ENCODE measurements at places on chromosomes 5 and 9.

GRCh38 chr9:105359892-105360291 lies 87.9 kb upstream of the FSD1L start:
- no peak for DNase-seq

DNA sequence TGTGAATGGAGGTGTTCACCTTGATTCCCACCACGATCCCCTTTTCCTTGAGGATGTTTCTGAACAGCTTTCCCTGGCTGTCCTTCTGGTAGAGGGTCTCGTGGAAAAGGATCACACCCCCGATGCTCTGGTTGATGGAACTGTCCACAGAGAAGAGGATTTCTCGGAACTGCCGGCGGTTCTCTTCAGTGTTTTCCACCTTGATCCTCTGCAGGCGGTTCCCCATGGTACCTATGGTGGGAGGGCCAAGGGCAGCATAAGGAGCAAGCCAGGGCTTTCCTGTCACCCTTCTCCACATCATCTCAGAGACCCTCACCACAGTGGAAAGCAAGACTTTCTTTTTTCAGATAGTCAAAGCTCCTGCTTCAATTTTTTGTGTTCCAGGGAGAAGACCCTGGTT lies 5.8 kb downstream of the ALDOB start:
- no peak for DNase-seq

DNA sequence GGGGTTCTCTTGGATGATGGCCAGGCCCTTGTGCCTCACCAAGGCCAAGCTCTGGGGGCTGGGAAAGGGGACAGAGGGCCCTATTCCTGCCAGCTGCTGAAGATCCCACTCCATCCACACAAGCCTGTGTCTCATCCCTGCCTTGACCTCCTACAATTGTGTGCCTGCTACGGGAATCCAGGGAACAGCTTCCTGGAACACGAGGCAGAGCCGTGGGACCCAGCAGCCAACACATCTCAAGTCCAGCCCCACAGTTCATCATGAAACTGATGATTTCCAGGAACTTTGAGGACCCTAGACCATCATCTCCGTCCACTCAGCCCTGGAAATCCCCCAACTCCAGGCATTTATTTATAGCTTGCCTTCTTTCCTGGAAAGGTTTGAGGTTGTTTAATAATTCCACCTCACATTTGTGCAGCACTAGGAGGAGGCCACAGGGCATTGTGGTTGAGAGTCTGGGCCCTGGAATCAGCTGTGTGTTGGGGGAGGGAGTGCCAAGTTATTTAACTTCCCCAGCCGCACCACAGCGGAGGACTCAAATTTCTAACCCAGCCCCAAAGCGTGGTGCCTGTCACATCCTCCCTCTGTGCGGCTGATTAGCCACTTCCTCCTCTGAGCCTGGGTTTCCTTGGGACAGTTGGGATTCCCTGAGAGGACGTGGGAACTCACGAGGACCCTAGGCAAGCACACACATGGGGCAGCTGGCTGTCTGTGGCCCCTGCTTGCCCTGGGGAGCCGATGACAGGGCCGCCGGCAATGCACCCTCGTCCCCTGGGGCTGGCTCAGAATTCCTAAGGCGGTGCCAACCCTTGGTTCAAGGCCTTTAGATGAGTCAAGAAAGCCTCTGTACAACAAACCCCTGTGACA lies 58.2 kb upstream of the GGTA1 start:
- DNase-seq: peak; percentile 91

DNA sequence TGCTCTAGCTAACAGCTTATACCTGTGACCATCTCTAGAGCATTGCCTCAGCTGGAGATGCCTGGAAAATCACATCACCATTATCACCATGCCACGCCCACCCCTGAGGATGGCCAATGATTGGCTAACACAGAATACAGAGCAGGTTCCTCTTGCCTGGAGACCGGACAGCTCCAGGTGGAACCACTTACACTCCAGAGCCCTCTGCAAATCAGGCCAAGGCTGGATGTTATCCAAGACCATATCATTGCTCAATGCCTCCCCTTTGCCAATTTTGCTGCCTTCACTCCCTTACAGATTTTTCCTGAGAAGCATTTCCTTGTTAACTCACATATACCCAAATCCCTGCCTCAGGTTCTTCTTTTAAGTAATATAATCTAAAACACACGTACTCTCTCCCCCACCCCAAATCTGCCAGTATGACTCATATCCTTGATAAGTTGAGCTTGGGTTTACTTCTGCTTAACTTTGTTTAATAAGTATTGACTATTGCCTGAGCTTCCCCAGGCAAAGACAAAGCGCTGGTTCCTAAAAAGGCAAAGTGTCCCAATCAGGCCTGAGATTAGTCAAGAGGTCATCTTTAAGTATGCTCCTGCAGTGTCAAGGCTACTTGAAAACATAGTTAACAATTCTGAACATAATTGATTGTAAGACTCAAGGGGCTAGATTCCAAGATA lies 309.6 kb downstream of the EPB41L4A start:
- DNase-seq: peak; percentile 47

DNA sequence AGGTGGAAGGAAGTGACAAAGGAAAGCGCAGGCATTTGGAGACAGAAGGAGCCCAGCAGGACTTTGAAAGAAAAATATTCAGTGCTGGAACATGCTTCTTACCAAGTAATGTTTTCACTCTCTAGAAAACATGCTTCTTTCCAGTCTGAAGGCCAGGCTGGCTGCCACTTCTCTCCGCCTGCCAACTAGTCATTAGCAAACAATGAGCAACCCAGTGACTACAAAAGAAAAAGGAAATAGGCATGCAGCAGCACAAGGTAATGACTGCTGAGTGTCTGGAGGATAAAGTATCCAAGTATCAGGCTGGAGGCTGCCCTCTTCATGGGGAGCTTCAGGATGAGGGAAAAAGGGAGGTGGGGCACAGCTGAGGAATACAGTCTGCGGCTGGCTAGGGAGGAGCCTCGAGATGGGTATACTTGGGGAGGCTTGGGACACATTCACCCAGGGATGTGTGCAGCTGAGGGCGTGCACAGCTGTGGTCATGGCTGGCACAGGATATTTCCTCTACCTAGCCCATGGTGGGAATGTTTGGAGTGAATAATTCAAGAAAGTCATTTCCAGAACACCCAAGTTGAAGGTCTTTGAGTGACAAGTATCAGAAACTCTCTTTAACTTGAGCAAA lies 161.5 kb upstream of the KIF2A start:
- DNase-seq: no peak

DNA sequence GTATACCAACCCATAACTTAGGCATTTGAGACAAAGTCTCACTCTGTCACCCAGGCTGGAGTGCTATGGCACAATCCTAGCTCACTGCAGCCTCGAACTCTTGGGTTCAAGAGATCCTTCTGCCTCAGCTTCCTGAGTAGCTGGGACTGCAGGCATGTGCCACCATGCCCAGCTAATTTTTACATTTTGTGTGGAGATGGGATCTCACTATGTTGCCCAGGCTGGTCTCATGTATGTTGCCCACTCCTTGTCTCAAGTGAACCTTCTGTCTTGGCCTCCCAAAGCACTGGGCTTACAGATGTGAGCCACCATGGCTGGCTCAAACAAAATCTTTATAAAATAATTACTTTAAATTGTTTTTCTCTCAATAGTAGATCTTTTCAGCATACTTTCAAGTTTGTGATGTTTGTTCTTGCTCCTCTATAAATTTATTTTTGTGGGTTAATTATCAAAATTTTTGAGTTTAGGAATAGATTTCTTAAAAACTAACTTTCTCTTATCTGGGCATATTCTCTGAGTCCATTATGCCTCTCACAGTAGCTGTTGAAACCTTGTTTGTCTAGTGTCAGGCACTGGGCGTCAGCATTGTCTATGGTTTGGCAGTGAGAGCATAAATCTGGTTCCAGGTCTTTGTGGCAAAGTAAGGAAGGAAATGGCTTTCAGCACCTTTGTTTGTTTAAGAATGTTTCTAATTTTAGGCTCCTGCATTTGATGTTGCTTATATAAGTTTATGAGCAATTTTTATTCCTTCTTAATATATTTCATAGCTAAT lies 38.7 kb downstream of the NLN start:
- DNase-seq: peak; percentile 72

Data from AG08395 (cell line).